GM13976 (cell line): ENCODE measurements at places on chromosomes 1 and 21.

DNA sequence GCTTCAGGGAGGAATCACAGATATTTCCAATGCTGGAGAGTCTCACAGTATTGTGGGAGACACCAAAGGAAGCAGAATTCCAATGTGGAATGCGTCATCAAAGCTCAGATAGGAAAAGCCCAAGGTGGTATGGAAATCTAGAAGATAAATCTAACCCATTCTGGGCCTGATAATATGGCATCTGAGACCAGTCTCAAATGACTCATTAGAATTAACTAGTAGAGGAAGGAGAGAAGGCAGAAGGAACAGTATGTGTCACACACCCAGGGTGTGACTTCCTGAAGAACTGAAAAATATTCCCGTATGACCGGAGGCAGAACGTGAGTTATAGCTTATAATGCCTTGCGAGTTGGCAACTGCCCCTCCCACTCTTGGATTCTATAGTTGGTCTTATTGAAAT, 499.2 kb downstream of the PLPP3 start:
- no peak for DNase-seq

GRCh38 chr1:155940993-155941844, at the start of gene RXFP4:
Gene RXFP4, plus strand, starts transcription at chr1:155941638. Its CDS starts 72 bp downstream, at chr1:155941710.
- DNase-seq = no peak

- DNase-seq = peak; percentile 53
Measured at GRCh38 chr1:246219508-246220030, 287.5 kb downstream of the SMYD3 start.

DNA sequence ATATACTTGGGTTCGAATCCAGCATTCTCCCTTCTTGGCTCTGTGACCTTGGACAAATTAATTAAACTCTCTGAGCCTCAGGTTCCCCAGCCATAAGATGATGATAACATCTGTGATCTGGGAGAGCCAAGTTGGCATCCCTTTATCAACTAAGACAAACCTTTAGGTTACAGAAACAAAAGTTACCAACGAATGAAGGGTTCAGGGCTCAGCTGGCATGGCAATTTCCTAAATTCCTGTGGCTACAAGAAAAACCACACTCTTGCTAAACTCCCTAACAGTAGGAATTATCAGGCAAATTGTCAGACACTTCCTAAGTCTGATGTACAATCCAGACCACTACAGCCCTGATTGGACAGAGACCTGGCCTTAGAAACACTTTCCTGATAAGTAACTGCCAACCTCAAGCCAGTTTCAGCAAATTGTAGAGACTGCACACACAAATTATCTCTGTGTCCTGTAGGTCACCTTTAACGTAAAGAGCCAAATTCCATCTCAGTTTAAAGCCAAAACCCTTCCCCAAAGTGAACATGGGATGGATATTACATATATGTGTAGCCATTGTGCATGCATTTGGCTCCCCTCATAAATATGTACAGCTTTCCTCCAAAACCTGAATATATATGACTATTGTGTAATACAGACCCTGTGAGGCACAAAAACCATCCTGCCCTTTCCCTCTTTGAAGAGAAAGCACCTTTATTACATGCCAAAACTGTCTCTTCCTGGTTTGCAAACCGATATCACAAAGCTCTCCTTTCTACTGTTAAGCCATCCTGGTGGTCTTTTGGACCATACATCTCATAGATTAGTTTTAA, 39.5 kb upstream of the EDARADD start:
- no peak for DNase-seq

DNA sequence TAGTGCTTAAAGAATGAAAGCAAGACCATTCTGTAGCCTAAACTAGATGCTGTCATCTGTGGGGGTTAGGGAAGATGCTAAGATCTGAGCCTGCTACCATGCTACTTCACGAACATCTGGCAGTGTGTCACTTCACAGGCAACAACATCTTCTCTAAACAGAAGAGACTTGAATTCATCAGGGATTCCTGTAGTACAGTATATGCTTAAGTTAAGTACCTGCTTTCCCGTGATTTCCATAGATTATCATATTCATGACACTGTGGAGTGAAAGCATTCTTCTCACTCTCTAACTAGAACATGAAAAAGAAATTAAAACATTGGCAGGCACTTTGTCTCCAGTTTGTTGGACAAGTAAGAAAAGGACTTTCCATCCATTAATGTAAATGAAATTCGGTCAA, 390.9 kb downstream of the PTBP2 start:
- no peak for DNase-seq

DNA sequence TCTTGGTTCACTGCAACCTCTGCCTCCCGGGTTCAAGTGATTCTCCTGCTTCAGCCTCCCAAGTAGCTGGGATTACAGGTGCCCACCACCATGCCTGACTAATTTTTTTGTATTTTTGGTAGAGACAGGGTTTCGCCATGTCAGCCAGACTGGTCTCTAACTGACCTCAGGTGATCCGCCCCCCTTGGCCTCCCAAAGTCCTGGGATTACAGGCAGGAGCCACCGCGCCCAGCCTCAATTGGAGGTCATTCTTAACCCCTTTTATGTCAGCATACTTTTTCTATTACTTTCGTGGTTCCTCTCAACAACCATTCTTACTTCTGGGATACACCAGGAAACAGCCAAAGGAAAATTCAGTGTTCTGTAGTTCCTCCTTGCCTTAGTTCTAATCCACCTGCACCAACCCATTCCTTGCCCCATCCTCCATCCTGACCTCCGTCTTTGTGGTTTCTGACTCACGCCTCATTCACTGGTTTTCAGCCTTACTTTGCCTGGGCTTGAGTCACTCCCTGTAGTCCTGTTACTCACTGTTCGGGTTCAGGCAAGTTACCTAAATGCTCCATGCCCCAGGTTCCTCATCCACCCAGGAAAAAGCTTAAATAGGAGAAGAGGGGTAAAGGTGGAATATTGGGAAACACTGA, 12.9 kb upstream of the BCL10 start:
- no peak for DNase-seq
